T-helper 2 cell (primary cell): ENCODE measurements at places on chromosomes 4 and X.

DNA sequence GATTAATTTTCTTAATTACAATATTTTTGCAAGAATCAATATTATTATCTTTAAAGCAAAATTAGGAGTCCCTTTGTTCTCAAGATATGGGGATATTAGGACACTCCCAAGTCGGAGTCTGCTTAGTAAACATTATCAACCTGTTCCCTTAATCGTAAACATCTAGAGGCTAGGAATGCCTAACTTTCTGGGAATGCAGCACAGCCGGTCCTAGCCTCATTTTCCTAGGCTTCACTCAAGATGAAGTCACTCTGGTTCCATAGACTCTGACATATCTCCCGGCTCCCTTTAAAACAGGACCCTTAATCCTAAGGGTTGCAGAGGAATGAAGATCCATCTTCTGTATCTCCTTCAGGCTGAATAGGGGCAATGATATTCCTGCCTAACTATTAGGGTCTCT is 367.6 kb downstream of the GPM6A start:
- no peak for DNase-seq

DNA sequence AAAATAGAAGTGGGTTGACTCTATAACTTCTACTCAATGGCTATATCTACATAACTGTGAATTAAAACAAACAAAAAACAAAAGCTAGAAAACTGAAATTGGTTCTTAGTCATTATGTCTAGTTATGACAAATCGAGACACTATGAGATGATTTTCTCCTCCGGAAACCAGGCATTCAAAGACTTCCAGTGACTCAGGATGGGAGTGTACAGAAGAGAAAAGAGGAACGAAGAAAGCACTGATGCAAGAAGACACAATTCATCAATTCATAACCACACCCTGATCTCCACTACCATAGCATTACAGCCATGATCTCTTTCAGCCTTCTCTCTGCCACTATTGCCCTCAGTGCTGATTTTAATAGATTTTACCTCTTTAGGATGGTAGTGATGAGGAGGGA is 253.6 kb downstream of the CBLL2 start:
- DNase-seq = no peak

DNA sequence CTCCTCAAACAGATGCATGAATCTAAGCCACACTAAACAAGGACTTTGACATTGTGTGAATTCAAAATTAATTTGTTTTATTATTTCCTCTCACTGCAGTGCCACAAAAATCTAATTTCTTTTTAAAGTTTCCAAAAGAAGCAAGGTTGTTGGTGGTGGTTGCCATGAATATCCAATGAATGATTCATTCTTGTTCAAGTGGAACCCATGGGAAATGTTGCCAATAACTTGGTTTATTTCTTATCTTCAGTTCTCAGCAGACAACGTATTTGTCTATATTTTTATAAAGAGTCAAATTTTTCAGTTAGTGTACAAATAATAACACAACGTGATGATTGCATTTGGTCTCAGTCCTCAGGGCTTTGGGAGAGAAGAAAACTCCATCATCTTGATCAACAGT is 309.4 kb upstream of the NOCT start:
- DNase-seq = no peak

- no peak for DNase-seq
Measured at GRCh38 chr4:100494166-100494565, 23.7 kb downstream of the EMCN start.

DNA sequence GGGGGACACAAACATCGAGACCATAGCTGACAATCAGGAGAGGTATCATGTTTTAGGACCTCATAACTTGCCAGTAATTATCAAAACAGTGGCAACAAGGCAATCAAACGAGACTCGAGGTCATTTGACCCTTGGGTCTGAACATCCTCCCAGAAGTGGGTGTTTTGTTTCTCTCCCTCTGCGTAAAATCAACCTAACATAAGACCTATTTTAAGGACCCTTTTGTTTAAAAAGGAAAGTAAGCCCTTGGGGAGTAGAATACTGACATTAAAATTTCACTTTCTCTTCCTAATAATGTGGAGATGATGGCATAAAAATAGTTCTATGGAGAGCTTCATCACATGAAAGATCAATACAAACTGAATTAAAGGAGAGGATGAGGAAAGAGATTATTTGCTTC is 106.2 kb upstream of the PUDP start:
- no peak for DNase-seq

- no peak for DNase-seq
Measured at GRCh38 chrX:118350706-118351105, 4.8 kb downstream of the WDR44 start.

DNA sequence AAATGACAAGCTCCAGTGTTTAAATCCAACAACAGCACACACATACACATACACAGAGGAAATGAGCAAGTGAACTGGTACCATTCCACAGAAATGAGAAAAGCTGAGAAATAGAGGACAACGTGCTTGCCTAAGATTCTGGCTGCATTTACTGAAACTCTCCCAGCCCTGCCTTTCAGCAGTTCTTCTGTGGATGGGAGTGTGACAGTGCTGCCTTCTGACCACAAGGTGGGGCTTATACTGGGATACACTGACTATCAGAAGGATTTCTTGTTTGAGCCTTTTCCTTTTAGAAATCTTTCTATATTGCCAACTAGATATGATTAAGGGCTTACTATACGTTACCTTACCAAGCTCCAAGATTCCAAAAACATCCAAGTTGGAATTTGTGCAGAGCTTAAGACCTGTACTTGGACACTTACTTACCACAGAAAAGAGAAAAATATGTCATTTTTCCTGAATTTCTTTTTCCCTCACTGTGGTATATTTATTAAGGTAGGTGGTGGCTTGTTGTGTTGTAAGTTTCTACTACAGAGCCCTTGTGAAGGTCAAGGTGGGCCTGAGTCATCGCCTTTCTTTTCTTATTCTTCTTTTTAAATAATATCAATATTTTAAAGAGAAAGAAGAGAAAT is 10.7 kb upstream of the CXCL8 start:
- DNase-seq = no peak

- DNase-seq = no peak
Measured at GRCh38 chr4:98046665-98047064, 96.6 kb downstream of the STPG2 start.

DNA sequence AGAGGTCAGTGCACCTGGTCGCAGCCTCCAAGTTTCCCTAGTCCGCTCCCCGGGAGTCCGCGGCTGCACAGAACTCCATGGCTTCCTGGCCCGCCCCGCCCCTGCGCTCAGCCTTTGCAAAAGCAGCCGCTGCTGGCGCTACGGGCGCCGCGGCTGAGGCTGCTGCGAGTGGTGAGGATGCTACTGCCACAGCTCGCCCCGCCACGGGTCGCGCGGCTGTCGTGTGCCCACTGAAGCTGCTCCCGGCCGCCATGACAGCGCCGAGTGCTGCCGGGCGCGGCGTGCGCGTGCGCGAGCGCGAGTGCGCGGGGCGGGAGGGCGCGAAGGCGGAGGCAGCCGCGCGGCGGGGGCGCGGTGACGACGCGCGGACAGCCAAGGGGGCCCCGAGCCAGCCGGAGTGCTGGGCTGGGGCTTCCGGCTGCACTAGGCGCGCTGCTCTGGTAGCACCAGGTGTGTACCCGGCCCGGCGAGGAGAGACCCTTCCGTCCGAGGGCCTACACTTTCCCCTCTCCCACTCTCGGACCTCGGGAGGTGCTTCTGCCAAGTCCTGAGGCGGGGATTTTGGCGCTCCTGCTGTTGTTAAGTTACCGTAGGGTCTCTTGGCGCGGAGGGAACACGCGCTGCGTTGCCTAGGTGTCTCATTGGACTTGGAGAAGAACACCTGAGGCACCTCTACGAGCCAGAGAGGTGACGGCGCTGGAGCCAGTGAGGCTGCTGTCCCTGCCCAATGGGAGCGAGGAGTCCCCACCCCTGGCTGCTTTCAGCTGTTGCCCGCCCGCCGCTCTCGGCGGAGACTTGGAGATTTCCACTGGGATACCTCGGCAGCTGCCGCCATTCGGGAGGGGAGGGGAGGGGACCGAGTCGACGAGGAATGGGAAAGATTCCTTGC is 619 bp upstream of the LRBA start:
- peak; percentile 69 for DNase-seq

- no peak for DNase-seq
Measured at GRCh38 chrX:45140812-45141211, 59.9 kb downstream of the DIPK2B start.

DNA sequence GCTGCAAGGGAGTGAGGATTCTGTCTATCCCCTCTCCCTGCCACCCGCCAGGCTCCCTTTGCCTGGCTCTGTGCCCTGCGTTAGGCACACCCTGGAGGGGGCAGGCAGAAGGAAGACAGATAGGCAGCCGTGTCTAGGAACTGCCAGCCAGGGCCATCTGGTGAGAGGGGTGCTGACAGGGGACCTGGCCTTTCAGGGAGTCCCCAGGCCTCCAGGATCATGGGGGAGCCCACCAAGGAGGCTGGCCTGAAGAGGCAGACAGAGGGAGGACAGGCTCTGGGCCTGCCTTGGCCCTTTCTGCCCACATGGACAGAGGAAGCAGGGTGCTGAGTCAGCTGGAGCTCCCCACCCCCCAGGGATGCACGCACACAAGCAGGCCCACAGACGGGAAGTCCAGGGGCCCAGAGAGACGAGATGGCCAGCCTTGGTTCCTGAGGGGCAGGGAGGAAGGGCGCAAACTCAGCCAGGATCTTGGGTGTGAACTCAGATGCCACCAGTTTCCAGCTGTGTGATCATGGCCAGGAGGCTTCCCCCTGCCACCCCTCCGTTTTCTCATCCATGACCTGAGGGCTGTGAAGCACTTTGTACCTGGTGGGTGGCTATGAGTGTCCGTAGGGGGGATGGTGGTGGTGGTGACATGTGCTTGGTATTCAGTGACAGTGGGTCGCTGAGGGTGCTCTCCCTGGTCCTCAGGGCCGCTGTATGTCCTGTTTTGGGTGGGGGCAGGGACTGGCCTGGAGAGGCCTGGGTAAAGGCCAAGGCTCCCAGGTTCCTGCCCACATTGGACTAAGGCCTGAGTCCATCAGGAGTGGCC is 1.8 kb downstream of the SH3BP2 start:
- no peak for DNase-seq

DNA sequence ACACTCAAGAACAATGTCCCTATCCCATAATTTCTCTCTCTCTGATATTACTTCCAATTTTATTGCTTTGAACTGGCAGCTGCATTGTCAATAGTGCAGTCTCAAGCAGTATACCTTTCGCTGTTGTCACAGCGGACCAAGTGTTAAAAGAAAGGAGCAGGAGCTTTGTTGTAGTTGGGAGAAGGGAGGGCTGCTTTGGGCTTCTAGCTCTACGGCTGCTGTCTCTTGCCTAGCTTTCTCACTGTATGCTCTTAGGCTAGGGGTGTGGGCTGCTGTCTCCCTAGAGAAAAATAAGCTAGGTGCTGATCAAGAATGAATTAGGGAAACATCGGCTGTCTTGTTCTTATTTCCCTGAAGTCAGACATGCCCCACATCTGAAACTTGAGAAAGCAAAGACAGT is 52.5 kb downstream of the TRPC5OS start:
- DNase-seq = no peak

DNA sequence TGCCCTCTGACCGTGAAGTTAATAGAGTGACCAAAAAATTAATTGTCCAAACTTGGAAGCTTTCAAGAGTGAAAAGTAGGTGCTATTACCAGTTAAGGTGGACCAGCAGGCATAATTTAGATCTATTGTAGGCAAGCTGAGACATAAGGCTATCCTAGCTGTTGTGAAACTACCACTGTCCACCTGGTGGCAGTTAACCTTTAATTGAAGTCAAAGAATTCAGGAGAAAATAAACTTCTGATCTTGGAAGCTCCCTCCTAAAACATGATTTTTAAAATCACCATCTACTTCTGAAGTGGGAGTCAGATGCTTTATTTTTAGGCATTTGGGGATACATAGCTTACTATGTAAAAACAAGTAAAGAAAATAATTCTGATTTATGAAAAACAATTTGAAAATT is 636.3 kb upstream of the HTR2C start:
- DNase-seq = no peak

DNA sequence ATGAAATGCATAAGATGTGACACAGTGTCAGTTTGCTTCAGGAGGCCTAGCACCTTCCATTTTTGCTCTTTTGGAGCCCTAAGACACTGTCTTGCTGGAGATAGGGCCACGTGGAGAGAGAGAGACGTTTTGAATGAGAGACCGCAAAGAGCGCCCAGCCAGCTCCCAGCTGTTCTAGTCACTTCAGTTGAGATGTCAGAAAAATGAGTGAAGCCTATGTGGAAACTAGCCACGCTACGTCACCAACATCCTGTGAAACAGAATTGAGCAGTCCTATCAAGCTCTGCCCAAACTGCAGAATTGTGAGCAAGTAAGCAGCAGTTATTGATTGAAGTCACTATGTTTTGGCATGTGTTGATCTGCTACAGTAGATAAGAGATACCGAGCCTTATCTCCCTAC is 13.1 kb downstream of the GPR82 start:
- no peak for DNase-seq

- DNase-seq = no peak
Measured at GRCh38 chr4:108070775-108071174, 81.1 kb downstream of the HADH start.

GRCh38 chrX:153438532-153438931 is 7.3 kb downstream of the TREX2 start:
- peak; percentile 19 for DNase-seq

DNA sequence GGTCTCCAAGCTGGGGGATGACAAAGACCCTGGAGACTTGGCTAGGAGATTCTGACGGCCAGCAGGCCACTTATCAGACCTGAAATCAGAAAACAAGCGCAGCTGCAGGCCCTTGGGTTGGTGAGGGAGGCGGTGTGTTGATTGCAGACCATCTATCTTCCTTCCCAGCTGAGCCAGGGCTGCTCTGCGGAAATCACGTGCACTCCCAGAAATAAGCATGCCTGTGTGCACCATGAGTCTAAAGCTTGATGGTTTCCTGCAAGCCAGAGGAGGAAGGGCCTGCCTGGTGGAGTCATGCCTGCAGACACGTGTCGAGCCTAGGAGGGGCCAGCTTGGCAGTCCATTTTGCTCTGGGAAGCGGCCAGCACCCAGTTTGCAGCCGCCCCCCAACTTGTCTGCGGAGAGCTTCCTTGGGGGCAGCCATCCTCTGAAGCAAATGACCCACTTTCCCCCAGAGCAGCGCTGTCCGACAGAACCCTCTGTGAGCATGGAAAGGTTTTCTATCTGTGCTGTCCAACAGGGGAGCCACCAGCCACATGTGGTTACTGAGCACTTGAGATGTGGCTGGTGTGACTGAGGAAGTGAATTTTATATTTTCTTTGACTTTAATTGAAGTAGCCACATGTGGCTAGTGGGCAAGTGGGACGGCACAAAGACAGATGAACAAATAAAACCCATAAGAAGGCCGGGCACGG is 175.7 kb upstream of the BCOR start:
- no peak for DNase-seq

DNA sequence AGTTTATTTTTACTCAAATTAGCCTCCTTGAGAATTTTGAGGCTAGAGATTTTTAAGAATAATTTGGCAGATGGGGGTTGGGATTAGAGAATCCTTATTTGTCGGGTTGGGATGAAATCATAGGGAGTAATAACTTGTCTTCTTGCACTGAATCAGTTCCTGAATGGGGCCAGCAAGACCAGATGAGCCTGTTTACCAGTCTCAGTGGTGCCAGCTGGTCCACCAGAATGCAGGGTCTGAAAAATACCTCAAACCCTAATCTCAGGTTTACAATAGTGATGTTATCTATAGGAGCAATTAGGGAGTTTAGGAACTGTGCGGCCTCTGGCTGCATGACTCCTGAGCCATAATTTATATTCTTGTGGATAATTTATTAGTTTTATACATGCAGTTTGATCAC is 705.9 kb upstream of the AGA start:
- DNase-seq = no peak

- DNase-seq = no peak
Measured at GRCh38 chr4:42917296-42917695, 24.8 kb downstream of the GRXCR1 start.

- DNase-seq = peak; percentile 63
Measured at GRCh38 chrX:24925430-24925829, 90.3 kb downstream of the ARX start.
